ENCODE measurements at places on chromosomes 16 and 17.

- no peak for DNase-seq
These were observed 7.8 kb upstream of the IRF8 start for GRCh38 chr16:85891033-85891775.

DNA sequence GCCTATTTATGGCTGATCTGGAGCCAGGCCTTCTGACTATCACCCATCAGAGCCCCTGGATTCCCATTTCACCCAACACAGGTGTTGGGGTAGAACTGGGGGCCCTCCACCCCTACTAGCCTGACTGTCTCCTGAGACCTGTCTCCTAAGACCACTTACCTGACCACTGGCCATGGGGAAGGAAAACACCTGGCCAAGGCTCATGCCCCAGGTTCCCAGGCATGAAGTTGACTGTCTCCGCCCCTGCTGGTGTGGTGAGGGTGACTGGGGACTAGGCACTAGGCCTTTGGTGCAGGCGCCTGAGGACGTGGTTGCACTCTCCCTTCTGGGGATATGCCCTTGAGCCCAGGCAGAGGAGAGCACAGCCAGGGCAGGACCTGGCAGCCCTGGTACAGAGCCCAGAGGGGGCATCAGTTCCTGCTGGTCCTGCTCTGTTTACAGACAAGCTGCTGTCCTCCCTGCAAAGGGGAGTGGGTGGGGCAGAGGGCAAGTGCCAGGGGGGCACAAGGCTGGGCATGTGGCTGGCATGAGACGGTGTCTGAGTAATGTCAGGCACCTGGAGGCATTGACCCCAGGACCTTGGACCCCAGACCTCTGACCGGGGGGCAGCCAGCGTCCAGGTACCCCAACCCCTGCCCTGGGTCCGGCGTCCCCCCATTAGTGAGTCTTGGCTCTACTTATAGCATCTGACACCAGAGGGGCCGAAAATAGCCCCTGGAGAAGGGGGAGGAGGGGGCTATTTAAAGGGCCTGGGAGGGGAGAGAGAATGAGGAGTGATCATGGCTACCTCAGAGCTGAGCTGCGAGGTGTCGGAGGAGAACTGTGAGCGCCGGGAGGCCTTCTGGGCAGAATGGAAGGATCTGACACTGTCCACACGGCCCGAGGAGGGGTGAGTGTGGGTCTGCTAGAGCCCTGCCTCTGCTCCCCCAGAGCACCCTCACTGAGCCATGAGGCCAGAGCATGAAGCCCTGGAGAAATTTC lies at the start of gene TCAP:
TSS of gene TCAP (plus strand) at position 769 of the 981 bp plus-strand sequence. CDS start at position 780, 11 bp downstream.
- no peak for DNase-seq

- no peak for DNase-seq
These were observed 496.5 kb downstream of the TOX3 start for GRCh38 chr16:52050418-52050817.

DNA sequence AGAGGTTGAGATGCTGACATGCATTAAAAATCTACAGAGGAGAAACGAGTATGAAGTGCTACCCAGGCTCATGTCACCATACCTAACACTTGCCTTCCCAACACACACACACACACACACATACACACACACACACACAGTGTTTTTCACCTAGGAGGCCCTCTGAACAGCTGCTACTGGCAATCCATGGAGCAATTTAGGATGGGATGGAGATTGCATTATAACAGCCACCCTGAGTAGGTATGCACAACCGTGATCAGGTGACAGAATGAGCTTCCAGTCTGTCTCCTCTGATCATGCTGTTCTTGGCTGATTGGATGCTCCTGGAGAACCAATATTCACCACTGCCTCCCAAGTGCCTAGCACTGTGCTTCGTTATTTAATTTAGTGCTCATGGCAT lies 528.5 kb upstream of the CDH5 start:
- DNase-seq, result no peak

DNA sequence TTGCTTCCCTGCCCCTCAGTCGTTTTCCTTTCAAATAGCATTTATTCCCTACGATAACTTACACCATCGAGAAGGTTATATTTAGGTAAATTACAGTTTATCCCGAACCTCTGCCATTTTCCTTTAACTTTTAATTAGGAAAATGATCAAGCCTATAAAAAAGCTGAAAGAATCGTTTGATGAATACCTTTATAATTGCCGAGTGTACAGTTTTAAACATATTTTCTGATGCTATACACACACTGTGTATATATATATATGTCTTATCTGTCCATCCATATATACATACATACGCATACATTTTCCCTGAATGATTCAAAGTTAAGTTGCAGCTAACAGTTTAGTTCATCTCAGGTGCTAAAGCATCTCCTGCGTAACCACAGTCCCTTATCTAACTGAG lies 56.6 kb upstream of the CRISPLD2 start:
- DNase-seq, result no peak

DNA sequence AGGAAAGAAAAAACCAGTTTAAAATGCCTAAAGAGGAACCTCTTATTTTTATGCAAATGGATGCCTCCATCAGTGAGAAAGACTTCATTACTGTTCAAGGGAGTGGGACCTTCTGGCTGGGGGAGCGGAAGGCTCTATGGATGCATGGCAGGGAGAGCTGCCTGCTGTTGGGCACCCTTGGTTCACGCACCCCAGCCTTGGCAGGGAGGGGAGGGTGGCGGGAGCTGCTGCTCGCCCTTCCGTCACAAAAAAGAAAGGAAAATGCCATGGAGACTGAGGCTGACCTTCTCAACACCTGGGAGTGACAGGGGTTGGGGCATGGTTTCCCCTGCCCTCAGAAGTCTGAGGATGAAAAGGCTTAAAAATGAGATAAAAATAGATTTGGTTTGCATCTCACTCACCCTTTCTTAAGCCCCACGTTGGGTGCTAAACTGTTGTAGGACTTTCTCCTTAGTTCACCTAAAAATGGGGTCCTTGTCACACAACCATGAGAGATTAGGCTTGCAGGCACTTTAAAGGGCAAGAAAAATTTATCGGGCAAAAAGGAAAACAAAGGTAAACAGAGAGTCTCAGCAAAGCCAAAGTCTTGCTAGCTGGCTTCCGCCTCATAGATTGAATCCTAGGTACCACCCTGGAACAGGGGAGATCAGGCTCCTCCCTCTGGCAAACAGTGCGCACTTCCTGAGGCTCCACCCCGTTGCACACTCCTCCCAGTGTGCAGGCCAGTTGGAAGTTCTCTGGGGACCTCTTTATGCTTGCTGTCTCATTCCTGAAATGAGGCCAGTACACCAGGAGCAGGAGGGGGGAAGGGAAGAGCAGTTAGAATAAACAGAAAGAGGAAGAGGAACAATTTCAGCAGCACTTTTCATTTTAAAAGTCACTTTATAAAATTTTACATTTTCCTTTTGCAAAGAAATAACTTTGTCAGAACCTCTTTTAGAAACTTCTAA lies 31.6 kb downstream of the PHKB start:
- no peak for DNase-seq

- no peak for DNase-seq
These were observed 24.4 kb downstream of the SCNN1G start for GRCh38 chr16:23206986-23207385.

DNA sequence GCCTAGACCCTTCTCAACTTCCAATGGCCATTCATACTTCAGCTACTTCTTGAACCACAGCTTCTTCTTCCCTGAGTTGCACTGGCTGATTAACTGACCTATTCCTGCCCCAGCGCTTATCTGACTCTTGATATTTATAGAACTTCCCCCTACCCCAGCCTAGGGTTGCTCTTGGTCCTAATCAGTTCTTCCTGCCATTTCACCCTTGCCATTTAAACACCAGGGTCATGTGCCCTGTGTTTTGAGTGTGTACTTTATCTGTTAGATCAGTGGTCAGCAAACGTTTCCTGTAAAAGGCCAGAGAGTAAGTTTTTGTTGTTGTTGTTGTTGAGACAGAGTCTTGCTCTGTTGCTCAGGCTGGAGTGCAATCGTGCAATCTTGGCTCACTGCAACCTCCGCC lies 82.4 kb upstream of the COX10 start:
- no peak for DNase-seq

DNA sequence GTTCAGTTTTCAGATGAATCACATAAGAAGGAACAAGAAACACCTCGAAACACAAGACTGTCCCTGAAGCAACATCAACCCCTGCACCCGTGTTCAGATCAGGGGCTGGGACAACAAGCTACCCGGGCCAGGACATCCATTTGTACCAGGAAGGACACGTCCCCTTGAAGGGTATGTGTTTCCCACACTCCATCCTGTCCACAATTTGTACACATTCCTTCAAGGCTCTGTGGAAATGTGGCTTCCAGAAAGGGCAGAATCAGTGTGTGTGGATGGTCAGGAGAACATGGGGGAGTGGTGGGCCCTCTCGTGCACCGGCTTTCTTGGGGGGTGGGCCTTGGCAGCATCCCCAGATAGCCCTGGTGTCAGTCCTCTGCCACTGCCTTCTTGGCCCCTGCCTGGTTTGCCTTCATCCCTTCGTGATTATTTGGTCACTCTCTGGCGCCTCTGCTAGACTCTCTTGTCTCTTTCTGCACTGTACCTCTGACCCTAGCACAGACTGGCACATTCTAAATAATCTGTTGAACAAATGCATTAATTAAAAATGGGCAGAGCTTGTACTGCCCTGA lies 10.3 kb downstream of the KIFC3 start:
- no peak for DNase-seq

DNA sequence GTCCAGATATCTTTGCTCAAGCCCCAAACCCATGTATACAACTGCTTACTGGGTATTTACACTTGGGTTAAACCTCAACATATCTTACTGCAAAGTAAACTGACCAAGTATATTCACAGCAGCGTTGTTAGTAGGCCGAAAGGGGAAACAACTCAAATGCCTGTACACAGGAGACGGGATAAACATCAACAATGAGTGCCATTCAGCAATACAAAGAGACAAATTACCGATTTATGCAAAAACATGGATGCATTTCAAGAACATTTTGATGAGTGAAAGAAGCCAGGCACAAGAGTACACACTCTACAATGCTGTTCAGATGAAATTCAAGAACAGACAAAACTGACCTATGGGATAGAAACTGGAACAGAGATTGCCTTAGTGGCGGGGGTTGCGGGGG lies 136.3 kb upstream of the CACNG3 start:
- no peak for DNase-seq

- no peak for DNase-seq
These were observed 7.7 kb downstream of the PRKAR1A start for GRCh38 chr17:68519911-68520310.

GRCh38 chr16:15034266-15035162 lies 21.4 kb downstream of the NTAN1 start:
- no peak for DNase-seq

DNA sequence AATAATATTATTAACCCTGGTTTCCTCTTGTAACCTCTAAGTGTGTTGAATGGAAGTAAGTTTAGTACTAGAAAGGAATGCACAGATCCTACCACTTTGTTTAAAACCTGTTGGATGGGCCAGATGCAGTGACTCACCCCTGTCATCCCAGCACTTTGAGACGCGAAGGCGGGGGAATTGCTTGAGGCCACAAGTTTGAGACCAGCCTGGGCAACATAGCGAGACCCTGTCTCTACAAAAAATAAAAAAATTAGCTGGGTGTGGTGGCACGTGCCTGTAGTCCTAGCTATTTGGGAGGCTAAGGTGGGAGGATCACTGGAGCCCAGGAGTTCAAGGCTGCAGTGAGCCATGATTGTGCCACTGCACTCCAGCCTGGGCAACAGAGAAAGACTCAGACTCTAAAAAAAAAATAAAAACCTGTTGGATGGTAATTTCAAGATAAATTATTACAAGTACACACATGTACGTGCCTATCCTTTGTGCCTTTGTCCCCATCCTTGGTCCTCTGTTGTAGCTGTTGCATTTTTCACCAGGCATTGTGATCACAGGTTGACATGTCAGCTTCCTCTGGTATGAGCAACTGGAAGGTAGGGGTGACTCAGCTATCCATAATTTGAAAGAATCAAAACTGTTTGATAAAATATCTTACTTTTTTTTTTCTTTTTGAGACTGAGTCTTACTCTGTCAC lies 30.7 kb upstream of the METTL9 start:
- DNase-seq, result no peak

DNA sequence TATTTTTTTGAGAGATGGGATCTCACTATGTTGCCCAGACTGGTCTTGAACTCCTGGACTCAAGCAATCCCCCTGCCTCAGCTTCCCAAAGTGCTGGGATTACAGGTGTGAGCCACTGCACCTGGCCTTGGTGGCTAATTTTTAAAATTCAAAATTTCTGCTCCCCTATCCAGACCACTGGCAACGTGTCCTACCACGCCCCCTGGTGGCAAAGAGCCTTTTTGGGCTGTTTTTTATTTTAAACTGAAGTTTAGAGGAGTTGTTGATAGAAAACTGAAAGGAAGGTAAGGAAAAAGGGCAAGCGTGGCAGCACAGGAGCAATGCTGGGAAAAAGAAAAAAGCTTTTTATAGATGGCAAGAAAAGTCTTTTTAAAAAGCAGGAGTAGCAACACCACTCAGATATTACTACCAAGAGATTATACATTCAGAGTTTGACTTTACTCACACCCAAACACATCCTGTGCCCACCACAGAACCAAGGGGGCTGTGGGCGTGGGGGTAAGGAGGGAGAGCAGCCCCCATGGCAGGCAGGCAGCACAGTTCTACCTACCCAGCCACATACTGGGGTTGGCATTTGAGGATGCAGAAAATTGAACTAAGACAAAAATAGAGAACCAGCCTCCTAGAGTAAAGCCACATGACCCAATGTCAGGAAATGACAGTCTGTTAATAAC lies 4.2 kb upstream of the MXRA7 start:
- DNase-seq, result peak; percentile 86

GRCh38 chr16:83400234-83400633 lies 407.5 kb upstream of the HSBP1 start:
- no peak for DNase-seq

- no peak for DNase-seq
These were observed 11.2 kb upstream of the TMEM208 start for GRCh38 chr16:67215706-67216105.

GRCh38 chr17:17605083-17605728 lies 13.7 kb upstream of the PEMT start:
- DNase-seq, result no peak

DNA sequence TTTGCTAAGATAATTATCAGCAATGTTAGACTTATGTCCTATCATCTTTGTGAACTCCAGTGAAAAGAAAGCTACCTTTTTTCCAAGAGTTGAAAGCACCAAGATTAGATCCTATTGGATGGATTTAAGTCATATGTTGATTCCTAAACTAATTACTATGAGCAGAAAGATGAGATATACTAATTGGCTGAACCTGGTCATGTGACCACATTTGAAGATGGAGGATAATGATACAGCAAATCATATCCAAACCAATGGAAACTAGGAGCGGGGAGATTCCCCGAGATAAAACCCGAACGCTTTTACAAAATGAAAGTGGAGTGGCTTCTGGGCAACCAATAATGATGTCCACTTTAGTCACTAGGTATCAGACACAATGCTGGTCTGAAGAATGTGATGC lies 1060.2 kb upstream of the EEF2KMT start:
- DNase-seq, result no peak

GRCh38 chr17:49259663-49260010 lies 29.1 kb upstream of the PHOSPHO1 start:
- no peak for DNase-seq

GRCh38 chr16:73185737-73186136 lies 137.8 kb upstream of the ZFHX3 start:
- DNase-seq, result no peak

DNA sequence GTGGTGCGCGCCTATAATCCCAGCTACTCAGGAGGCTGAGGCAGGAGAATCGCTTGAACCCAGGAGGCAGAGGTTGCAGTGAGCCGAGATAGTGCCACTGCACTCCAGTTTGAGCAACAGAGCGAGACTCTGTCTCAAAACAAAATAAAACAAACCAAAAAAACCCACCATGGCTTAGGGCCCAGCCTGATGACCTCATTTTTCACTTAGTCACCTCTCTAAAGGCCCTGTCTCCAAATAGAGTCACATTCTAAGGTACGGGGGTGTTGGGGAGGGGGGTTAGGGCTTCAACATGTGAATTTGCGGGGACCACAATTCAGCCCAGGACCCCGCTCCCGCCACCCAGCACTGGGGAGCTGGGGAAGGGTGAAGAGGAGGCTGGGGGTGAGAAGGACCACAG lies 1.4 kb upstream of the STH start:
- DNase-seq, result no peak

Data from activated CD8-positive, alpha-beta memory T cell treated with anti-CD3 and anti-CD28 coated beads, Interleukin-2, amount 10 ng/mL, durations not matched to agents 7 days and 5 days (primary cell).